Stimulated activated CD4-positive, alpha-beta T cell treated with anti-CD3 and anti-CD28 coated beads, Interleukin-1b, Interleukin-23, amount 100 ng/mL, for 1 hour (primary cell): ENCODE measurements at places on chromosomes 3 and 15.

DNA sequence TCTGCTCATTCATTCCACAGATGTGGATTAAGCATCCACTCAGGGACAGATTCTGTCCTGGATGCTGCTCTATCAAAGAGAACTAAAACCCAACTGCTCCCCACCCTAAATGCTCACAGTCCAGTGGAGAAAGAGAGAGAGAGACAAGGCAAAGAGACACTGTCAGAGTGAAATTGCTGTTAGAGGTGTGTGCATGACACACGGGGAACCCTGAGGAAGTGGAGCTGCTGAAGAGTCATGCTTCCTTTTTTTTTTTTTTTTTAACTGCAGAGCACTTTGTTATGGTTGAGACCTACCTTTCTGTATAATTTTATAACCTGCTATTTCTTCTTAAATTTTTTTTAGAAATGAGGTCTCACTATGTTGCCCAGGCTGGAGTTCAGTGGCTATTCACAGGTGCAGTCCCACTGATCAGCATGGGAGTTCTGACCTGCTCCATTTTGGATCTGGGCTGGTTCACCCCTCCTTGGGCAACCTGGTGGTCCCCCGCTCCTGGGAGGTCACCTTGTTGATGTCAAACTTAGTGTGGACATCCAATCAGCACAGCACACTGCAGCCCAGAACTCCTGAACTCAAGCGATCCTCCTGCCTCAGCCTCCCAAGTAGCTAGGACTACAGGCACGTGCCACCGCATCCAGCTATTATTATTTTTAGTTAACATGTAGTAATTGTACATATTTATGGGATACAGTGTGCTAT is 18.2 kb upstream of the PSTPIP1 start:
- no peak for DNase-seq

- no peak for DNase-seq
Observed at GRCh38 chr3:167895684-167896083, 160.2 kb downstream of the SERPINI1 start.

GRCh38 chr3:151644020-151644620 is 89.6 kb upstream of the AADACL2 start:
- DNase-seq: no peak

DNA sequence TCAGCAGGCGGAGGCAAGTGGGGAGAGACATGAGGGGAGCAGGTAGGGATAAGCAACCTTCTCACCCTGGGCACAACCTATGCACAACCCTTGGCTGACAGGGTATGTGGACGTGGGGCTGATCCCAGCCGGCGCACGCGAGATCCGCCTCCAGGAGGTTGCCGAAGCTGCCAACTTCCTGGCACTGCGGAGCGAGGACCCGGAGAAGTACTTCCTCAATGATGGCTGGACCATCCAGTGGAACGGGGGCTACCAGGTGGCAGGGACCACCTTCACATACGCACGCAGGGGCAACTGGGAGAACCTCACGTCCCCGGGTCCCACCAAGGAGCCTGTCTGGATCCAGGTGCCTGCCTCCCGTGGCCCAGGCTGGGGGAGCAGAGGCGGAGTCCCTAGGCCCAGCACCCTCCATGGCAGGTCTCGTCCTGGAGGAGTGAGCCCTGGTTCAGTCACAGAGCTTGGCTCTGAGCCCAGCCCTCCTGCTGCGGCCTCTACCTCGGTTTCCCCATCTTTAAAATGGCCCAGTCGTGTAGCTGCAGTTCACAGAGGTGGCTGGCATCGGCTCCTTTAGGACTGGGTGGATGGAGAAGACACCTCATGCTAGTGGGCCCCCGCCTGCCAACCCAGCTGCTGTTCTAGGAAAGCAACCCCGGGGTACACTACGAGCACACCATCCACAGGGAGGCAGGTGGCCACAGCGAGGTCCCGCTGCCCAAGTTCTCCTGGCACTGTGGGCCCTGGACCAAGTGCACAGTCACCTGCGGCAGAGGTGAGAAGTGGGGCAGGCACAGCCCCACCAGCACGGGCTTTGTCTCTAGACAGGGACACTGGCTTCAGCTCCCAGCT is 96.0 kb downstream of the TBC1D2B start:
- no peak for DNase-seq

DNA sequence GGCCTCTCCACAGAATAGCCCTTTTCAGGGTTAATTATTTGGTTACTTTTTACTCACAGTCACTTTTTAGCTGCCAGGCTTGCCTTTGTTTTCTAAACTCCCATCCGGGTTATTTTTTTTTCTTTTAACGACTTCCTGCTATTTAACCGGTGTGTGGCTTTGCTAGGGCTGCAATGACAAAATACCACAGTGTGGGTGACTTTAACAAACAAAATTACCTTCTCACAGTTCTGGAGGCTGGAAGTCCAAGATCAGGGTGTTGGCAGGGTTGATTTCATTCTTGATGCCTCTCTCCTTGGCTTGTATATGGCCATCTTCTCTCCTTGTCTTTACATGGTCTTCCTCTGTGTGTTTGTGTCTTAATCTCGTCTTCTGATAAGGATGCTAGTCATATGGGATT is 91.5 kb downstream of the IL1RAP start:
- DNase-seq: no peak
